ENCODE measurements at places on chromosomes 7 and 10.

DNA sequence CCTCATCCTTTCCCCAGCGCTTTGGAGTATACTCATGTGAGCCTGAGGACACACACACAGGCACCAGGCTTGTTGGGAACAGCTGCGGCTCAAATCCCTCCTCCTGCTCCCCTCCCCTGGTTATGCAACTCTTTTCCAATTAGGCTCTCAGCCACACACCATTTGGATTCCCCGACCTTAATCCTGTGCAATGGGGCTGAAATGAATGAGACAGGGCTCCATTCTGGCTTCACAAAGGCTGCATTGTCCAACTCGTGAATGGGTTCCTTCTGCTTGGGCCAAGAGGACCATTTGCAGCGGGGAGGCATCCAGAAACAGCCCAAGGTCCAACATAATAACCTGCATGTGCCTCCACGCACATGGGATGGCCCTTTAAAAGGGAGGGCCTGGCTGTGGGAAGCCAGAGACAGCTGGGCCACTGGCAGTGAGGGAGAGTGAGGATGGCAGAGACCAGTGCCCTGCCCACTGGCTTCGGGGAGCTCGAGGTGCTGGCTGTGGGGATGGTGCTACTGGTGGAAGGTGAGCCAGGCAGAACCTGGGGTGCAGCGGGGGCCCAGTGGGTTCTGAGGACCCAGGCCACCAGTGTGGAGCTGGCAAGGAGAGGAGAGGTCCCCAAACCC, at the start of gene RGR:
TSS of gene RGR (plus strand) at position 403 of the 620 bp plus-strand sequence. CDS start at position 441, 38 bp downstream.
- DNase-seq: no peak

- DNase-seq: no peak
Observed at GRCh38 chr10:91220194-91220953, at the start of gene PCGF5. Gene PCGF5, plus strand, starts transcription at chr10:91220663. Its CDS starts 2,209 bp downstream, at chr10:91222872.

GRCh38 chr7:54687462-54688212, 71.4 kb downstream of the SEC61G start:
- no peak for DNase-seq

DNA sequence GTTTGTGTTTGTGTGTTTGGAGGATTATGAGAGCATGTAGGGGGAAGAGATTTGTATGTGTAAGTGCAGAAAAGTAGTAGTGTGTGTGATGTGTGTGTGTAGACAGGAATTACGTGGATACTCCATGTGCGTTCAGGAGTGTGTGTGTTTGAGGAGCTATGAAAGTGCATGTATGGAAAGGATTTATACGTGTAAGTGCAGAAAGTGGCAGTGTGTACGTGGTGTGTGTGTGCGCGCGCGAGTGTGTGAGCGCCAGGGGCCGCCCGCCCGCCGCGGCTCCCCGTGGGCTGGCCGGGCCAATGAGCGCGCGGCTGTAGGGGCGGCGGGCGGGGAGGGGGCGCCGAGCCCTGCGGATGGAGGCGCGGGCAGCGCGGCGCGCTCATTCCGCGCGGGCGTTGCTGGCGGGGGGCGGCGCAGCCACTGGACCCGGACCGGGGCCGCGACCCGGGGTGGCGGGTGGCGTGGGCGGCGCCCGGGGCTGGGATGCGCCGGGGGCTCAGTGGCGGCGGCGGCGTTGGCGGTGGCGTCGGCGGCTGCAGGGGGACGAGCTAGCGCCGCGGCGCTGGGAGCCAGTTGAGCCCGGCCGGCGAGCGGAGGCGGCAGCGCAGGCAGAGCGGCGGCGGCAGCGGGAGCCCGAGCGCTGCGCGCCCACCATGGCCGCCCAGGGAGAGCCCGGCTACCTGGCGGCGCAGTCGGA, at the start of gene BICC1:
TSS of gene BICC1 (plus strand) at position 382 of the 697 bp plus-strand sequence. CDS start at position 654, 272 bp downstream.
- no peak for DNase-seq

Measured in GM04503 (cell line).